C1 segment of cervical spinal cord (tissue), 14 donors: ENCODE measurements at places on chromosomes 3 and 15.

DNA sequence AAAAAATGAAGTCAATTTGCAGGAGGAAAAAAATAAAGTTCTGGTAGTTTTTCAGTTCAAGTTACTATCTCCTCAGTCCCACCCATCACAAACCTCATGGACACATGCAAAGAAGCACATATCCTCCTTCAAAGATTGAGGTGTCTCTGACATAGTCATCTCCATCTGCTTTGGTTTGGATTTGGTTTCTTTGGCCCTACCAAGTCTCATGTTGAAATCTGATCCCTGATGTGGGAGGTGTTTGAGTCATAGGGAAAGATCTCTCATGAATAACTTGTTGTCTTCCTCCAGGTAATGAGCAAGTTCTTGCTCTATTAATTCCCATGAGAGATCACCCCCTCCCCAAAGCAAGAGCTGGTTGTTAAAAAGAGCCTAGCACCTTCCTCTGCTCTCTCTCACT lies 446.8 kb downstream of the IGSF11 start:
- no peak for DNase-seq

DNA sequence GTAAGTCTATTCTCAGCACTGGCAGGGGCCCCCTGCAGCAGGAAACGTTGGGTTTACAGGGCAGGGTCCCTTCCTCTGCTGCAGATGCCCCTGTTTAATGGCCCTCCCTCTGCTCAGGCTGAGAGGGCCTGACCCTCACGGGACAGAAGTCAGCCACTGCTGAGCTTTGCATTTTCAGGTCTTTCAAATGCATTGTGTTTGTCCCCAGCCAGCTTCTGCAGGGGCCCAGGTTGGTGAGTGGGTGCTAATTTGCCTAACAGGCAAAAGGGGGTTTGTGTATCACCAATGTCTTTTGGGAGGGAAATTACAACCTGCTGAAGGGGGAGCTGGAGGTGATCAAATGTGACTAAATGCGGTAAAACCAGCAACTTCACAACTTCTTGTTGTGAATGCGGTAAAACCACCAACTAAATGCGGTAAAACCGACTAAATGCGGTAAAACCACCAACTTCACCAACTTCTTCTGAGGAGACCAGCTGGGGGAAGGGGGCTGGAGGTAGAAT lies 44.8 kb upstream of the UBE2E1 start:
- no peak for DNase-seq

DNA sequence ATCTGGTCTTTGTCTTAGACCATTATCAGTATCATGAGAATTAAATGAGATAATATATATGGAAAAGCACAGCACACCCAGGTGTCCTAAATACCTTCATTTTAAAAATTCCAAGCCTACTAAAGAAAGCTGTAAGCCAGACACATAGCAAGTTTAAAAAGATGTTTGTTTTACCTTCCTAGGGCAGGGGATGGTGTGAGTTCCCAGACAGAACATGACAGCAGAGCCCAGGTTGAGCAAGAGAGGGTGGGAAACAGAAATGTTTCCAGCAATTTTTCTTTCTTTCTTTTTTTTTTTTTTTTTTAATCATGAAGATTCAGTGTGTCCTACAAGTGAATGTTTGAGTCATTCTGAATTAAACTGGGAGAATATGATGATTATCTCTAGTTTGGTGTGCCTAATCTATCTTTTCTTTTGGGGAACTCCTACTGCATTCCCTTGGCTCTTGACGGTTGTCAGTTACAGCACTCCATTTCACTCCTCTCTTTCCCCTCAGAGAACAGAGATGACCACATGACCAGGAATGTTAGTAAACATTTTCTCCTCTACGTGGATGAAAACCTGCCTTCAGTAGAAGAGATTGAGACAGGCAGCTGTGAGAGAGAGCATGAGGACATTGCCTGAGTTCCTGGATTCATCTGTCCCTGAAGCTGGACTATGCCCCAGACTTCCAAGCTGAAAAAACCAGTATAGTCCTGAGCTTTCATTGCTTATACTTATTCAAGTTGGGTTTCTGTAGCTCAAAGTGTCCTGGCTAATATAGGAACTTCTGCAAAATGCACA lies 54.5 kb upstream of the ARL14 start:
- no peak for DNase-seq

DNA sequence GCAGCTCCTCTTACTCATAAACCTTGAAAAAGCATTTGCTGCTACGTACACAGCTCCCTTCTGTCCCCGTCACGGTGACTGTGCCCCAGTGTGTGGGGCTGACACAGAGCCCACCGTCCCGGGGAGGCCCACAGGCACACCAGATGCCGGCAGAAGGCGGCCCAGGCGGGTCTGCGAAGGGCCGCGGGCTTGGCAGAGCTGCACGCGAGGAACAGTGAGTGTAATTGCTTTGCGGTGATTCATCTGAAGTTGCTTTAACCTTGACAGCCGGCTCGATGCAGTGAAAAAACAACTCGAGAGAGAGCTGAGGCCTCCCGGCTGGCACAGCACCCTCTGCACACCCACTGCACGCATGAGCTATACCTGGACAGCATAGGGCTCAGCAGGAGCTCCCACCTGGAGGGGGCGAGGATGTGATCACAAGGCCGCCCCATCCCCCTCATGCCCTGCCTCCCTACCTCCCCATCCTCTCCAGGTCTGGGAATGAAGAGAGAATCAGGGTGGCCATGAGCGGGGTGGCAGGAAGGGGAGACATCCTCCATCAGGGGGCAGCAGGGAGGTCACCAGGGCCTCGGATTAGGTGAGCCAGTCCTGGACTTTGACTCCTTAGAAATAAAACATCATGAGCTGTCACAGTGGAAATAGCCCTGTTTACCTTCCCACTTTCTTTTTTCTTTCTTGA lies 172.7 kb downstream of the MEGF11 start:
- DNase-seq = no peak

DNA sequence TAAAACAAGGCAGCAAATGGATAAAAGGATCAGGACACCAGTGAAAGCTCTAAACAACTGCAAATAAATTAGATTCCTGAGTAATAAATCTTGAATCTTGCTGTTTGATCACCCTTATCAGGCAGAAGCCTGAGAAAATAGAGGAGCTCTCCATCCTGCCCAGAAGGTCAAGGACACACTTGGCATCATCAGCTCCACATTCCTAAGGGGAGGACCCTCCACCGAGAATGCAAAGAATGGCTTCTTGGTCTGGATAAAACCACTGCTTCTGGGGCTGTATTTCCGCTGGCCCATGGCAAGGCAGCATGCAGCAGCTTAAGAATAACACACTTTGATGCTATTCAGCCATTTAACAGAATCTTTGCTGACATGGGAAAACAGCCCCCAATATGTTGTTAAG lies 108.9 kb upstream of the TSC22D2 start:
- DNase-seq = no peak

DNA sequence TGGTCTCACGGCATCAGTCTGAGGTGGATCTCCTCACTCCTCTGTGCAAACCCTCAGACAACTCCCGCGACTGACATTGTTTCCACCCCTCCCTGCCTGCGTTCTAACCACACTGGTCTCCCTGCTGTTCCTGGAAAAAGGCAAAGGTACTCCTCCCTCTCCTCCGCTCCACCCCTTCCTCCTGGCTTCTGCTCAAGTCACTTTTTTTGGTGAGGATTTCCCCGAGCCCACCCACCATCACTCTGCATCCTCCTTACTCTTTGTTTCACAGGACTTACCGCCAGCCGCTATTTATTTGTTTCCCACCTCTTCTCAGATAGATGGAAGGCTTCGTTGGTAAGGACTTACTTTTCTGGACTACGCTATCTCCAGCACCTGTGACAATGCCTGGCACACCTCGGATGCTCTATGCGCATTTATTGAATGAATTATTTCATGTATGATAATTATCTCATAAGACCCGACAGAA lies 25.6 kb downstream of the PRR23E start:
- DNase-seq = no peak

DNA sequence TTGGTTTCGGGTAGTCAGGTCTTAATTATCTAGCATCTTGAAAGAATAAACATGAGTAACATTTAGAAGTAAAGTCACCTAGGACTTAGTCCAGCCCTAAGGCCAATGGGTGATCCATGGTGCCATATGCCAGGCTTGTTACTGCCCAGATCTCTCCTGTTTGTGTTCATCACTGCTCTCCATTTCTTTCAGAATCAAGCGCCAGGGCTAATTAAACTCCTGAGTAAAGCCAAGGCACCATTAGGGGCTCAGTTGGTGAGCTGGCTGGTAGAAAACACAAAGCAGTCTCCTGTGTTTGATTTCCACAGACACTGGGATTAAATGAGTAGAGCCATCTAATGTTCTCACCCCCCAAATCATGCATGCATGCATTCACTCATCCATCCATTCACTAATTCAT lies 11.3 kb downstream of the CYP19A1 start:
- no peak for DNase-seq
